NCI-H774 (cell line): ENCODE measurements at places on chromosomes 6 and 20.

- no peak for DNase-seq
Observed at GRCh38 chr6:129865013-129865412, 3.9 kb upstream of the TMEM244 start.

DNA sequence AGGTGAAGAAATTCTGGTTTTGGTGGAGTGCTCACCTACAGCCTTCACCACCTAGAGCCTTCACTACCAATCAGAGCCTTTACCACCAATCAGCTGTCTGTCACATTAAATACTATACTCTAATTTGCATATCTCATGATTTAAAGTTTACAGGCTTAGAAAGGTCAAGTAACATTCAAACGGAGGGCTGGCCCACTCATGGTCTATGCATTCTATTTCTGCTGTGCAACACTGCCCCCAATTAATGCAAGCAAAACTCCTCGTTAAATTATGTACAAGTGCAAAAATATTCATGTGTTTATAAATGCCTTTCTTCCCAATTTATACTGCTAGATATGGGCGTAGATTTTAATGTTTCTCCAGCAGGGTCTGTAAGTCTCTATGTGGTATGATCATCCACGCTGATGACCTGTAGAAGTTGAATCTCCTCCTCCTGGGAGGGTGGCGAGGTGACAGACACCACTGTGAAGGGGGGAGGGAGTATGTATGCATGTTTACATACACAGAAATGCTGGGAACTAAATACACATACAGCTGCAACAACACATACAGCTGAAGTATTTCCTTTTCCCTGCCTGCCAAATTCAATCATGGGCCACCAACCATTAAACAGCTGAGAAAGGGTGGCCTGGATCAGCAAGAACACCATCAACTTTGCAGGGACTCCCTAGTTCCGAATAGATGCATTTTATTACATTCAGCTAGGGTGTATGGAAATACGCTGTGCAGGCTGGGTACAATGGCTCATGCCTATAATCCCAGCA is 13.1 kb downstream of the RRAGD start:
- peak; percentile 10 for DNase-seq

DNA sequence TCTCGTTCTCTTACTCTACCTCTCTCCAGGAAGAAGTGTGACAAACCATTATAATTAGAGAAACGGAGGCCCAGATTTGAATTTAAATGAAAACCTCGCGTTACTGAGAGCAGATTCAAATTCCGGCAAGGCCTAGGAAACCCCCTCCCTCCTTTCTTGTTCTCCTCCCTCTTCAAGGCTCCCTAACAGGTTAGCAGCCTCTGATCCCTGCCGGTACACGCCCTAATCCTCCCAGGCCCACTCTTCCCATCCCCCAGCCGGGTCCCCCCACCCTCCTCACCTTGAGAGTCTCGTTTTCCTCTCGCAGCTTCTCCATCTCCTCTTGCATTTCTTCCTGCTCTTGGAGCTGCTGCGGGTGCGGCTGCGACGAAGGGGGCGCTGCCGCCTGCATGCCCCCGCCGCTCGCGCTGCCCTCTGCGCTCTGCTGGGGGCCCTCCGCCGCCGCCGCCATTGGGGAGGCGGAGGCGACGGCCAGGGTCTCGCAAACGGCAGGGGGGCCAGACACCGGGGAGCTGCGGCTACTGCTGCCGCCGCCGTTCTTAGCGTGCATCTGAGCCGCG is 3.8 kb downstream of the MTCL3 start:
- DNase-seq: peak; percentile 79

DNA sequence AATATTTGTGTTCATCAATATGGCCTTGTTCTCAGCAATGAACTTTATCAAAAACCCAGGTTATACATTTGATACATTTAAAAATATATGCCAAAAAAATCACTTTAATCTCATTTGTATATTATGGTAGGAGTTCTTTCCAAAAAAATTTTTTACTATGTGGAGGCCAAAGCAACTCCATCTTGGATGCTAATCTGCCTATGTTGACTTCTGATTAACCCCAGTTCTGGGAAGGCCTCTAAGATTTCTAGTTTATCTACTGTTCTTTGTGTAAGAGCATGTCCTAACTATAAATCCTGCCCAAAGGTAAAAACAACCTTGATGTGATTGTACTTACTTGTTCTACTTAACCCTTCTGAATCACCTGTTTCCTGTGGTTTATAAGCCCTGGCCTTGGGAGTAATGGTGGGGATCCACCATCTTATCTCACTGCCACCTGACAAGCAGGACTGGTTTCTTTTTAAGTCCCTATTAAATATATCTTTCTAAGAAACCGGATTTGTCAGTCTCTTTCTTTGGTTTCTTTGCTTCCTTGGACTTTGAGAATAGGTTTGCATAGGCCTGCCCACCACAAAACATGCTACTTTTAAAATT is 46.7 kb downstream of the RNGTT start:
- no peak for DNase-seq
